ENCODE measurements at places on chromosomes 13 and 19. TPM values are rescaled to one million over a fixed set of nuclear protein-coding genes. Genes with fewer than 3 reads are reported as not detected.

SPTBN4 gene
- polyA plus RNA-seq, result 0.69 TPM

KEAP1 gene
- polyA plus RNA-seq, result 74.4 TPM

SIGLECL1 gene
- polyA plus RNA-seq, result not detected

ZNF460 gene
- polyA plus RNA-seq, result 8.5 TPM

PDX1 gene
- polyA plus RNA-seq, result not detected

CDX2 gene
- not detected for polyA plus RNA-seq

F2RL3 gene
- not detected for polyA plus RNA-seq

TEKTIP1 gene
- polyA plus RNA-seq, result 0.33 TPM

CGB1 gene
- polyA plus RNA-seq, result not detected

FAM83E gene
- polyA plus RNA-seq, result not detected

DHDH gene
- not detected for polyA plus RNA-seq

ZNF177 gene
- polyA plus RNA-seq, result 1.2 TPM

TBXA2R gene
- 2.6 TPM for polyA plus RNA-seq

KLK12 gene
- not detected for polyA plus RNA-seq

LRCH1 gene
- polyA plus RNA-seq, result 4.3 TPM

TTC9B gene
- 0.15 TPM for polyA plus RNA-seq

IGFL1 gene
- not detected for polyA plus RNA-seq

GZMM gene
- polyA plus RNA-seq, result not detected

RNF225 gene
- polyA plus RNA-seq, result not detected

Data from GM23248 (cell line).